ENCODE measurements at places on chromosomes 11 and 22. TPM values are rescaled to one million over a fixed set of nuclear protein-coding genes. Genes with fewer than 3 reads are reported as not detected.

Gene NRGN
- polyA plus RNA-seq, result 5.3 TPM

Gene PHF21A
- polyA plus RNA-seq, result 37.4 TPM

Gene TEAD1
- 95.3 TPM for polyA plus RNA-seq

Gene ADAMTS15
- polyA plus RNA-seq, result 20.0 TPM

Gene MUC5AC
- not detected for polyA plus RNA-seq

Gene TRPM5
- polyA plus RNA-seq, result 0.08 TPM

Gene ELP4
- 13.8 TPM for polyA plus RNA-seq

Gene SYT13
- polyA plus RNA-seq, result 0.31 TPM

Gene OR56B4
- polyA plus RNA-seq, result not detected

Gene A4GALT
- 37.0 TPM for polyA plus RNA-seq

Gene TH
- 0.66 TPM for polyA plus RNA-seq

Gene KIF18A
- 3.2 TPM for polyA plus RNA-seq

Gene OR10A2
- not detected for polyA plus RNA-seq

- DNase-seq, result no peak
Observed at GRCh38 chr22:20866736-20867135, 7.9 kb downstream of the SNAP29 start.

- DNase-seq, result no peak
Observed at GRCh38 chr11:72227316-72228228, 3.0 kb downstream of the INPPL1 start.

GRCh38 chr22:44445307-44445680 lies 52.7 kb downstream of the RTL6 start:
- DNase-seq, result no peak

GRCh38 chr11:124799348-124800225 lies 619 bp downstream of the MSANTD2 start:
- peak; percentile 23 for DNase-seq

- no peak for DNase-seq
Observed at GRCh38 chr11:35138058-35138457, 913 bp upstream of the CD44 start.

DNA sequence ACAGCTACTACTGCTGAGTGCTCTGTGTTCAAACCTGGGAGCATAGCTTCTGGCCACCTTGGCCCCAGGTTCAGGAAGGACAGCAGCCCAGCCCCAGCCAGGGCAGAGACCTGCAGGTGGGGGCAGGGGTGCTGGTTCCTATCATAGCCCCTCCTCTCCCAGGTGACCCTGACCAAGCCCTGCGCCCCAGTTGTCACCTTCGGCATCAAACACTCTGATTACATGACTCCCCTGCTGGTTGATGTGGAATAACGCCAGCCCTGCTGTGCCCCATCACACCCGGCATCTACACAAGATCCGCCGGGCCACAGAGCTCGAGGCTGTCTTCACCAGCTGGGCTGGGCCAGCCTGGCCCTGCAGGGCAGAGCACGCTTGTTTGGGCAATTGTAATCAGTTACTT lies 6.9 kb downstream of the SCGB1C1 start:
- DNase-seq, result no peak

- no peak for DNase-seq
Observed at GRCh38 chr11:134543645-134544044, 131.6 kb upstream of the B3GAT1 start.

- DNase-seq, result peak; percentile 19
Observed at GRCh38 chr11:78138694-78139421, 568 bp downstream of the ALG8 start.

DNA sequence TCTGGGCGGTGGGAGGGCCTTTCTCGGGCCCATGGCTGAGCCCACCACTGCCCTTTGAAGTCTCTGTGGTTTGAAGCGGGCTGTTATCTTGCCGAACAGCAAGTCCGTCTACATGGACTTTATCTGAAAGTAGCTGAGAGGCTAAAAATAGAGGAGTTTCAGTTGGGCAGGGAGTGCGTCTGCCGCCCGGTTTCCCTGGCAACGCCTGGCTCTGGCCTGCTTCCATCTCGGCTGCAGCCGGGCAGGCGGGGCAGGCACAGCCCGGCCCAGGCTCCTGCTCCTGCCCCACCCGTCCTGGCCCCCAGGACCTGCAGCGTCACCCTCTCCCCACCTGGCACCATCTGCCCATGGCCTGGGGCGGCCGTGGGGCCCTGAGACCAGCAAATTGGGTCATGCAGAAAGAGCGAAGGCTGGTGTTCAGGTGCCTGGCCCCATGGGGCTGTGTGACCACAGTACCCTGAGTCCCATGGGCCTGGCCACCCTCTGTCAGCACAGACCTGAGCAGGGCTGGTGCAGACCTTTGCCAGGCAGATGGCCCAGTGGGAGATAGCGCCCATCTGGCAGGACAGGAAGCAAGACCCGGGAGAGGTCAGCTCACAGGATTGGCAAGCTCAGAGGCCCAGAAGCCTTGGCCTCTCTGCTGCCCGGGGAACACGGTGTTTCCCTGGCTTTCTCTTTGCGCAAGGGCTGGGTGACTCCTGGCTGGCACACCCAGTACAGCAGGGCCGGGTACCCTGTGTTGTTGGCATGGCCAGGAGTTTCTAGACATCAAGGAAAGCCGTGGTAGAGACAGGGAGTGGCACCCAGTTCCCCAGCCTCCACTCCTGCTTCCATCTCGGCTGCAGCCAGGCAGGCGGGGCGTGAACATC lies 79.1 kb upstream of the KCNQ1OT1 start:
- DNase-seq, result peak; percentile 74

- no peak for DNase-seq
Observed at GRCh38 chr22:45006111-45006963, 3.5 kb downstream of the PHF21B start.

GRCh38 chr11:125140233-125140632 lies 24.3 kb upstream of the PKNOX2 start:
- DNase-seq, result no peak

GRCh38 chr22:43364169-43364435 lies 20.9 kb upstream of the SCUBE1 start:
- no peak for DNase-seq

DNA sequence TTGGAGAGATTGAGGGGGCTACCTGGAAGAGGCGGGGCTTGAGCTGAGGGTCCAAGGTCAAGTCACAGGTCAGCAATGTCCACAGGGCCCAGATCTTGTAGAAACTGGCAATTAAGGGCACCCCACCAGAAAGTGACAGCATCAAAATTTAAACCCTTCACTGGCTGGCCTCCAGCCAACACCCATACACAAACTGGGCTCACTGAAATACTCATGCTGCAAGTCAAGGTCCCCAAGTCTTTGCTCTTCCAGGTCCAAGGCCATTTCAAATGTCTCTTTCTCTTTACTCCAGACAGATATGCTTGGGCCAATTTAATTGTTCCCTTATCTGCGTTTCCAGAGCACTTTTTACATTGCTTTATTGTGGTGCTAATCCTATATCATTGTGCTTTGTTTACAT lies 36.4 kb downstream of the LMO2 start:
- no peak for DNase-seq

- no peak for DNase-seq
Observed at GRCh38 chr11:72157131-72157530, 21.6 kb downstream of the FOLR3 start.

DNA sequence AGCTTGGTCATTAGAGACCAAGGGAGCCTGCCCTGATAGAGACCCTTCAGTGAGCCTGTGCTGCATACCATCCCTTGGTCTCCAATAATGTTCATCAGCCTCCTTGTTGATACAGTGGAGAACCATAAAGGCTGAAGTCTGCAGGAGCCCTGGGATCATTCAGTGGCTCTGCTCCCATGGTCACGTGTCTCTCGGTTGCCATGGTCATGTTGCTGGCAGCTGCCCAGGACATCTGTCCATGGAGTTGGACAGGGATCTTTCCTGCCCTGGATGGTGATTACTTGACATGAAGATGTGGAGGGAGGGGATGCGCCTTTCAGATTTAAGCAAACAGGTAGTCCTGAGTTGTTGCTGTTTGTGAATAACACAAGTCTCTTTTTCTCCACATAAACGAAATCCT lies 38.2 kb downstream of the CYB5R2 start:
- DNase-seq, result peak; percentile 25

DNA sequence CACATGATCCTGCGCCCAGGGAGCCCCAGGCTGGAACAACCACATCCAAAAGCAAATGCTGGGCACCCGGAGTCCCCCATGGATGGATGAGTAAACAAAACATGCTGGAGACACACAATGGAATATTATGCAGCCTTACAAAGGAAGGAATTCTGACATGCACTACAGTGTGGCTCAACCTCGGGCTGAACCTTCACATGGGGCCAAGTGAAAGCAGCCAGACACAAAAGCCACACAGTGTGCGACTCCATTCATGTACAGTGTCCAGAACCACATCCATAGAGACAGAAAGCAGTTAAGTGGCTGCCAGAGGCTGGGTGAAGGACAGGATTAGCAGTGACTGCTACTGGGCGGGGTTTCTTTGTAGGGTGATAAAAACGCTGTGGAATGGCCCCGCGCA lies 10.1 kb downstream of the POLR3H start:
- DNase-seq, result no peak

GRCh38 chr11:10486161-10486840 lies 31.2 kb downstream of the AMPD3 start:
- no peak for DNase-seq

GRCh38 chr22:46584081-46584921 lies 35.9 kb upstream of the GRAMD4 start:
- DNase-seq, result no peak

DNA sequence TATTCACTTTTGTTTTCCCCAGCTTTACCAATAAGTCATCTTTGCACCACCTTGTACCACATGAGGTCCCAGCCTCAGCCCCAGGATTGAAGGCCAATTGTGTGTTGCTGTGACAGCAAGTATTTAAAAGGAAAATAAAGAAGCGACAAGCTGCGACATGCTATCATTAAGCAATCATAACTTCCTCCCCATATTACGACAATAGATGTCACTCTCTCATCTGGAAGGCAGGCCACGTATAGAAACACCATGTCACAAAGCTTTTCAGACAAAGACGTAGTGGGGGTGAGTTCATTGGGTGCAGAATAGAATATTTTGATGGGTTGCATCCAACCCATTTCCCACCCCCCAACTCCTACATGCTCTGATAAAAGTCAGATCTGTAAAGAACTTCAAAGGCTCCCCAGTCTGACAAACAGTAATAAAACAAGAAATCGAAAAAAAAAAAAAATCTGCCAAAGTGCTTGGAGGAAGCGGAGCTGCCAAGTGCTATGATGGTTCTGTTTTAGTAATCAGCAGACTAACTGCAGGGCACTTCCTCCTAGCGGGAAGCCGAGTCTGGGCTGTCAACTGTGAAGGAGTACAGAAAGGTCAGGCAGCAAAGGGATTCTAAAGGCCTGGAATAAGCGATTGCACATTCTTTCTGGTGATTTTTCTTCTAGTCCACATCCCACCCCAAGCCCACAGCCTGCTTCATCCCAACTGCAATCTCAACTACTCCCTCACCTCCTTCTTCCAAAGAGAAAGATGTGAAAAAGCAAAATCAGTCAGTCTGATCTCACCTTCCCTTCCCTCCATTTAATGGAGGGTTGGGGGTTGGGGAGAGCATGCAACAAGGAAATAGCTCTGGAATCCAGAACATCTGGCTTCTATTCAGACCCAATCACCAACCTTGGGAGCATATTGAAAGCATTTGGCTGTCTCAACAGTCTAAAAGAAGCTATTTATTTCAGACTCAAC lies 131.4 kb upstream of the UBASH3B start:
- DNase-seq, result peak; percentile 69

GRCh38 chr22:40001800-40002577 lies 7.2 kb downstream of the FAM83F start:
- no peak for DNase-seq

DNA sequence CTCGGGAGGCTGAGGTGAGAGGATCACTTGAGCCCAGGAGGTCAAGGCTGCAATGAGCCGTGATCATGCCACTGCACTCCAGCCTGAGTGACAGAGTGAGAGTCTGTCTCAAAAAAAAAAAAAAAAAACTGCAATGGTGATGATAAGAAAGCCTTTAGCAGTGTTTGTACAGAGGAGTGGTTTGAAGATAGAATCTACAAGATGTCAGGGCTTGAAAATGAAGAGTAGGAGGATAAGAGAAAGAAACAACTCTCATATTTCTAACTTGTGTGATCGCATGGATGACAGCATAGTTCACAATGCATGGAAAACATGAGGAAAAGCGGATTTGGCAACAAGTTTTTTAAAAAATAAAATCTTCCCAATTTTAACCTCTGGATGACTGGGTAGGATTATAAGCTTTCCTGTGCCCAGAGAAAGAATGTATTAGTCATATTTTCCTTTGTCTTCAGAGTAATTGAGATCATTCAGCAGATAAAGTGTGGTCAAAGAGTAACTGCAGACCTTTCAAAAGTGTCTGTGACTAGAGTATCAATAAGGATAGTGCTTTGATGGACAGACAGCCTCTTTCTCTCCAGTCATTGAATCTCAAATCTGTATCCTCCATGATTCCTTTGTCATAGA lies 328.1 kb downstream of the CASP12 start:
- no peak for DNase-seq

- no peak for DNase-seq
Observed at GRCh38 chr22:42673898-42674401, 24.8 kb upstream of the CYB5R3 start.

DNA sequence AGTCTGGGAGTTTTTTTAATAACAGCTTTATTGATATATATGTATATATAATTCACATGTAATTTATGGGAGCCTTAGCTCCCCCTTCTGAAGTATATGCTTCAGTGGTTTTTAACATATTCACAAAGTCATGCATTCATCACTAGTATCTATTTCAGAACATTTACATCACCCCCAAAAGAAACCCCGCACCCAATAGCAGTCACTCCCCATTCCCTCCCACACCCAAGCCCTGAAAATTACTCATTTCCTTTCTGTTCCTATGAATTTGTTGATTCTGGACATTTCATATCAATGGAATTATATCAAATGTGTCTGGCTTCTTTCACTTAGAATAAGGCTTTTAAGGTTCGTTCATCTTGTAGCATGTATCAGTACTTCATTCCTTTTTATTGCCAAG lies 35.6 kb upstream of the SYT7 start:
- DNase-seq, result no peak

DNA sequence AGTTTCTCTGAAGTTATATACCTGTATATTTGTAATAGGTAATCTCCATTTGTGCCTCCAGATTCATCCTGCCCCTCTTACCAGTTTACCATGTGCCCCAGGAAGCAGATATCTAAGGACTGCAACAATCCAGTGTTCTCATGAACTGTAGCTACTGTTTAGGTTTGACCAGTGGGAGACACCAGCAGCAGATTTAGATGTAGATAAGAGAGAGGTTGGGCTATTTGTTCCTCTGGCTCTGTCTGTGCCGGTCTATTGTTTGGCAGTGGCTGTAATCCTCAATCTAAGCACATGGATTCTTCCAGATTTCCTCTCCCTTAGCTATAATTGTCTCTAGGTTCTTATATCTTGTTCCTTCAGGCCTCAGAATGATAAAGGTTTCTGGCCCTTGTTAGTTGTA lies 88.4 kb downstream of the ANO3 start:
- DNase-seq, result no peak

Data from hindlimb muscle (tissue), 1 donor.